Naive thymus-derived CD8-positive, alpha-beta T cell (primary cell): ENCODE measurements at places on chromosomes 11 and 22. TPM values are rescaled to one million over a fixed set of nuclear protein-coding genes. Genes with fewer than 3 reads are reported as not detected.

DNA sequence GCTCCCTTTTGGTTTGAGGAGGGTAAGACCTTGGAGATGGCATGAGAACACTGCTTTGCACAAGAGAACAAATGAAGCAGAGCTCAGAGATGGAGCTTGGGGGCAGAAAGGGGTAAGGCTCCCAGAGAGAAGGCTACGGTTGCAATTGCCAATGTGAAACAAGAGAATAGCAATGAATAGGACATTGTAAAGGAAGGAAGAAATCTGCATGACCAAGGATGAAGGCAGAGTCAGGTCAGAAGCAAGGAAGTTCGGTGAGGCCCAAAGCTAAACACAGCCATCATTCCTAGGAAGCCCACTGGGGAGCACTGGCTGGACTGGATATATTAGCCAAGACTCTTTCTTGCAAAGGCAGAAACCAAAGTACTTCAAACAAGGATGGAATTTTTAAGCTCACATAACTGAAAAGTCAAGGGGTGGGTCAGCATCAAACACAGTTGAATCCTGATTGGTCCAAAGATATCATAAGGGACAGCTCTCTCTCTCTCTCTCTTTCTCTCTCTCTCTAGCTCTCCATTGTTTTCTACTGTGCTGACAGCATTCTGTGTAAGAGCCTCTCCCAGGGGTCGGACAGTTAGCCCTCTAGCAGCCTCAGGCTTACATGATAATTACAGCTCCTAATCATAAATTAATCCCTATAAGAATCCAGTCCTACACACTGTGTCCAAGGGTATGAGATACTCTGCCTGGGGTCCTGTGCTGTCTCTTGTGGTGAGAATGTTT lies 484.3 kb downstream of the SOX6 start:
- no peaks in the 10 kb centered on the region for H3K36me3 ChIP-seq
- DNase-seq: no peak
- no peaks in the 10 kb centered on the region for H3K4me1 ChIP-seq
- H3K27ac ChIP-seq: no peak overlapping the region
- peaks cover 11% of the 10 kb centered on the region for H3K27me3 ChIP-seq

DNA sequence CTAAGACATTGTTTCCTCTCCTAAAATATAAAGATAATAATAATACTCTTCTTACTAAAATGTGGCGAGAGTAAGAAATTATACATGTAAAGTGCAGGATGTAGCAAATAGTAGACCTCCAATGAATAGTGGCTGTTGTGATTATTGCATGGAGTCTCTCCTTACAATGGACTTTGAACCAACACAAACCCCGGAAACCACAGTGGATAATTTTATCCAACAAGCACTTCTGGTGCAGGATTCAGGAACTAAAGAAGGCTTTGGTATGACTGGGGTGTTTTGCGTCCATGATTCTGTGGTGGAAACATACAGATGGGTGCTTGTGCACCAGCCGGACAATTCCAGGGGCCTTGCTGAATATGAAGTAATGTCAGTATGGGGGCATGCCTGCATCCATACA lies 146.4 kb upstream of the UBASH3B start:
- H3K4me1 ChIP-seq: peaks cover 4% of the 10 kb centered on the region
- DNase-seq: no peak
- no peaks in the 10 kb centered on the region for H3K36me3 ChIP-seq
- no peak overlapping the region for H3K27ac ChIP-seq

Gene LAYN
- total RNA-seq: 1.2 TPM

GRCh38 chr22:29701155-29701999 lies 18.4 kb upstream of the CABP7 start:
- no peak overlapping the region for H3K27ac ChIP-seq
- H3K4me3 ChIP-seq: no peak overlapping the region
- peaks cover 12% of the 10 kb centered on the region for H3K4me1 ChIP-seq
- peaks cover under 1% of the 10 kb centered on the region for H3K36me3 ChIP-seq
- DNase-seq: no peak

GRCh38 chr11:70040452-70040851 lies 37.7 kb upstream of the ANO1 start:
- H3K4me1 ChIP-seq: no peaks in the 10 kb centered on the region
- no peak overlapping the region for H3K27ac ChIP-seq
- no peak overlapping the region for H3K4me3 ChIP-seq
- no peaks in the 10 kb centered on the region for H3K36me3 ChIP-seq

GRCh38 chr11:32436751-32437494 lies 1.6 kb upstream of the WT1 start:
- peaks cover 43% of the 10 kb centered on the region for H3K4me1 ChIP-seq
- no peaks in the 10 kb centered on the region for H3K36me3 ChIP-seq
- DNase-seq: no peak
- H3K27ac ChIP-seq: no peak overlapping the region

- no peaks in the 10 kb centered on the region for H3K27me3 ChIP-seq
- H3K4me1 ChIP-seq: peaks cover 79% of the 10 kb centered on the region
- DNase-seq: no peak
- peak overlapping the region; percentile 82 for H3K27ac ChIP-seq
These were observed 17.8 kb upstream of the XBP1 start for GRCh38 chr22:28817919-28818859.

DNA sequence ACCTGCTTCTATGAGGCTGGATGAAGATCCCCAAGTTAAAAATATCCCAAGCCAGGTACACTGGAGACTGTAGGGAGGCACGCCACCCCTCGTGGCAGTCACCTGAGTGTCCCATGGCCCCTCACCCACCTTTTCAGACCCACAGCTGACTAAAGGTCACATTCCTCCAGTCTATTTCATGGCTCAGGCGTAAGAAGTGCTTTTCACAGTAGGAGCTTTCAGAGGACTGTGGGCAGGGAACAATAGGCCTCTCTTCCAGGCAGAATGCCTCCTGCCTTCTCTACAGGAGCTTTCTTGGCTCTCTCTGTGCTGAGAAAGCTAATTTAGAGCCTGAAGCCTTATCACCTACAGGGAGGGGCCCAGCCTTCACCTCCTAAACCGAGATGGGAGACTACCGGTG lies 73.8 kb downstream of the C11orf58 start:
- no peak overlapping the region for H3K27ac ChIP-seq
- no peaks in the 10 kb centered on the region for H3K36me3 ChIP-seq

- peaks cover 25% of the 10 kb centered on the region for H3K27me3 ChIP-seq
- no peaks in the 10 kb centered on the region for H3K4me1 ChIP-seq
- no peak overlapping the region for H3K4me3 ChIP-seq
- H3K27ac ChIP-seq: no peak overlapping the region
- DNase-seq: no peak
These were observed 243.1 kb downstream of the ST3GAL4 start for GRCh38 chr11:126598344-126599216.

GRCh38 chr11:105051559-105051958 lies 6.4 kb upstream of the CARD16 start:
- H3K4me1 ChIP-seq: peaks cover under 1% of the 10 kb centered on the region
- no peaks in the 10 kb centered on the region for H3K27me3 ChIP-seq
- no peak for DNase-seq
- H3K36me3 ChIP-seq: no peaks in the 10 kb centered on the region
- H3K4me3 ChIP-seq: no peak overlapping the region
- H3K27ac ChIP-seq: no peak overlapping the region

GRCh38 chr22:31488988-31489617 lies 539 bp downstream of the EIF4ENIF1 start:
- no peaks in the 10 kb centered on the region for H3K27me3 ChIP-seq
- H3K36me3 ChIP-seq: peaks cover 32% of the 10 kb centered on the region
- peak overlapping the region; percentile 90 for H3K4me3 ChIP-seq
- H3K4me1 ChIP-seq: peaks cover 55% of the 10 kb centered on the region
- peak overlapping the region; percentile 63 for H3K27ac ChIP-seq
- DNase-seq: no peak

GRCh38 chr11:36471577-36471976 lies 38.5 kb downstream of the TRAF6 start:
- no peak overlapping the region for H3K27ac ChIP-seq
- H3K4me1 ChIP-seq: no peaks in the 10 kb centered on the region
- no peak for DNase-seq
- no peak overlapping the region for H3K4me3 ChIP-seq

GRCh38 chr11:371716-372590 lies 2.7 kb downstream of the B4GALNT4 start:
- H3K4me3 ChIP-seq: no peak overlapping the region
- no peak overlapping the region for H3K27ac ChIP-seq
- H3K4me1 ChIP-seq: peaks cover 29% of the 10 kb centered on the region
- H3K36me3 ChIP-seq: peaks cover 4% of the 10 kb centered on the region
- no peak for DNase-seq

- H3K4me3 ChIP-seq: no peak overlapping the region
- H3K36me3 ChIP-seq: no peaks in the 10 kb centered on the region
- no peaks in the 10 kb centered on the region for H3K4me1 ChIP-seq
- H3K27ac ChIP-seq: peak overlapping the region; percentile 55
- H3K27me3 ChIP-seq: no peaks in the 10 kb centered on the region
These were observed 26.9 kb downstream of the SNAP29 start for GRCh38 chr22:20885557-20886323.

DNA sequence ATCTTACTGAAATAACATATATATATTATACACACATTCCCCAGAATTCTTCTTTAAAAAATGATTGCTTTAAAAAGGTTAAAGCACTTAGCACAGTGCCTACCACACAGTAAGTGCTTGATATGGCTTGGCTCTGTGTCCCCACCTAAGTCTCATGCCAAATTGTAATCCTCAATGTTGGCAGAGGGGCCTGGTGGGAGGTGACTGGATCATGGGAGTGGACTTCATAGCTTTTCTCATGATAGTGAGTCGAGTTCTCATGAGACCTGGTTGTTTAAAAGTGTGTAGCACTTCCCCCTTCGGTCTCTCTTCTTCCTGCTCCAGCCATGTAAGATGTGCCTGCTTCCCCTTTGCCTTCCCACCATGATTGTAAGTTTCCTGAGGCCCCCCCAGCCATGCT lies 6.2 kb downstream of the CRYAB start:
- no peaks in the 10 kb centered on the region for H3K4me1 ChIP-seq
- H3K36me3 ChIP-seq: peaks cover 14% of the 10 kb centered on the region
- no peak overlapping the region for H3K4me3 ChIP-seq
- H3K27ac ChIP-seq: no peak overlapping the region
- peaks cover 12% of the 10 kb centered on the region for H3K27me3 ChIP-seq

Gene FERMT3
- total RNA-seq: 108 TPM

Gene CHRDL2
- total RNA-seq: not detected

GRCh38 chr11:17572791-17573460 lies 25.9 kb downstream of the OTOG start:
- no peak overlapping the region for H3K27ac ChIP-seq
- no peak for DNase-seq
- H3K4me1 ChIP-seq: peaks cover 11% of the 10 kb centered on the region

Gene EIF4ENIF1
- 29.5 TPM for total RNA-seq

- no peaks in the 10 kb centered on the region for H3K36me3 ChIP-seq
- no peak for DNase-seq
These were observed 21.1 kb downstream of the MS4A6E start for GRCh38 chr11:60348116-60348515.

- H3K4me3 ChIP-seq: no peak overlapping the region
- no peak for DNase-seq
- H3K27ac ChIP-seq: no peak overlapping the region
- peaks cover 7% of the 10 kb centered on the region for H3K4me1 ChIP-seq
- H3K27me3 ChIP-seq: peaks cover 11% of the 10 kb centered on the region
- H3K36me3 ChIP-seq: peaks cover 34% of the 10 kb centered on the region
These were observed 4.1 kb upstream of the CRACR2B start for GRCh38 chr11:823441-824291.

GRCh38 chr11:33874433-33874832 lies 17.4 kb downstream of the LMO2 start:
- no peaks in the 10 kb centered on the region for H3K36me3 ChIP-seq
- DNase-seq: no peak
- no peak overlapping the region for H3K4me3 ChIP-seq
- H3K27ac ChIP-seq: no peak overlapping the region
- H3K27me3 ChIP-seq: peaks cover 84% of the 10 kb centered on the region

Gene LMNTD2
- 7.2 TPM for total RNA-seq

- no peaks in the 10 kb centered on the region for H3K36me3 ChIP-seq
- H3K27me3 ChIP-seq: no peaks in the 10 kb centered on the region
- H3K4me3 ChIP-seq: no peak overlapping the region
- no peak overlapping the region for H3K27ac ChIP-seq
These were observed 32.1 kb upstream of the TXNRD2 start for GRCh38 chr22:19973551-19974267.

DNA sequence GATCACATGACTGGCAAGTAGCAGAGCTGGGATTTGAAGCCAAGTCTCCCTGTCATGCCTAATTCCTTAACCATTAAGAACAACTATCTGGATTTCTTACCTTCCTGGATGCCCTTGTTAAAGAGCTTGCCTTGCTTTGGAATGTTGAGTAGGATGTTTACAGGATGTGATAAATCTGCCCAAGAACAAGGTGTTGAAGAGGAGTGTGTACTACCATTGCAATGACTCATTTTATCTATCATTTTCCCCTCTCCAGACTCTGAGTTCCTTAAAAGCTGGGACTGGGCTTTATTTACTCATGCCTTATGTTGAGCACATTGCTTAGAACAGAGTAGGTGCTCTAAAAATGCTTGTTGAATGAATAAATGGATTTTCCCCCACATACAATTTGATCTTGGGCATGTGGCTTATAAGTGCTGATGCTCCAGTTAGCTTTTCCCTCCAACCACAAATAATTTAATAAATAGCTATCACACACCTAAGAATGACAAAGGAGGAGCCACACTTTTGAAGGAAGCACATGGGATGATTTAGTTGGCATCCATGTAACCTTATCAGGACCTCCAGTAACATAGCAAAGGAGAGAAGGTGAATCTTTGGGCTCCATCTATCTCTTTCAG lies 268.6 kb upstream of the SESN3 start:
- H3K27ac ChIP-seq: no peak overlapping the region
- no peaks in the 10 kb centered on the region for H3K4me1 ChIP-seq
- no peaks in the 10 kb centered on the region for H3K36me3 ChIP-seq
- H3K4me3 ChIP-seq: no peak overlapping the region
- H3K27me3 ChIP-seq: peaks cover 1% of the 10 kb centered on the region

DNA sequence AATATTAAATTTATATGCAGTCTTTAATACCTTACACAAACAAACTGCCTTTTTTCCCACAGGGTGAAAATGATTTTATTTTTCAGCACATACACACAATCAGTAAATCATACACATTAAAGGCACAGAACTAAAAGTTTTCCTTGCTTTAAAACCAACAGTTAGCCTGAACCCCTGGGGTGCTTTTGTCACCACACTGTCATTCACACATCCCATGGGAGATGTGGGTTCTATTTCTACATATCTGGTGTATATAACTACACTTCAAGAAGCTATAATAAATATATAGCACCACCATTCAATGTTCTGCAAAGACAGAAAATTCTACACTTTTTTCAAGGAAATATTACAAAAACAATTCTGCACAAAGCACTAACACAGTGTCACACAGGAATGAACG lies 197.0 kb downstream of the GUCY1A2 start:
- no peaks in the 10 kb centered on the region for H3K27me3 ChIP-seq
- H3K4me1 ChIP-seq: no peaks in the 10 kb centered on the region
- H3K27ac ChIP-seq: no peak overlapping the region
- no peak overlapping the region for H3K4me3 ChIP-seq

DNA sequence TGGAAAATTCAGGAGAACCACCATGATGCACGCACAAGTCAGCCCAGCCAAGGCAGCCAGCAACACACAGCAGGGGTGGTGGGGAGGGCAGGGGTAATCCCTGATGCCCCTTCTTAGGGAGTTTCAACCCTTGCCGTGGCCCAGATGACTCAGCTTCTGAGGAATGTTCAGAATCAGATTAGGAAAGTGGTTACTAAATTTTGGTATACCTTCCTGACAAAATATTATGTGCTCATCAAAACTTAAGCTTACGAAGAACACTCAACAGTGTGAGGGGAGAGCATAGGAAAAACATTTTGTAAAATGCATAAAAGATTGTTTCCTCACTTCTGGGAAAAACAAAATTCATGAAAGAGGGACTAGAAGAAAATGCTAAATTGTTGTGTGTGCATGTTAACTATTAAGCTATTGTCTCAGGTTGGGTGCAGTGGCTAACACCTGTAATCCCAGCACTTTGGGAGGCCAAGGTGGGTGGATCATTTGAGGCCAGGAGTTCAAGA lies 32.1 kb downstream of the SERPIND1 start:
- DNase-seq: no peak
- H3K27ac ChIP-seq: no peak overlapping the region
- peaks cover 16% of the 10 kb centered on the region for H3K4me1 ChIP-seq
- no peak overlapping the region for H3K4me3 ChIP-seq
